ENCODE measurements at places on chromosomes 6 and 20.

DNA sequence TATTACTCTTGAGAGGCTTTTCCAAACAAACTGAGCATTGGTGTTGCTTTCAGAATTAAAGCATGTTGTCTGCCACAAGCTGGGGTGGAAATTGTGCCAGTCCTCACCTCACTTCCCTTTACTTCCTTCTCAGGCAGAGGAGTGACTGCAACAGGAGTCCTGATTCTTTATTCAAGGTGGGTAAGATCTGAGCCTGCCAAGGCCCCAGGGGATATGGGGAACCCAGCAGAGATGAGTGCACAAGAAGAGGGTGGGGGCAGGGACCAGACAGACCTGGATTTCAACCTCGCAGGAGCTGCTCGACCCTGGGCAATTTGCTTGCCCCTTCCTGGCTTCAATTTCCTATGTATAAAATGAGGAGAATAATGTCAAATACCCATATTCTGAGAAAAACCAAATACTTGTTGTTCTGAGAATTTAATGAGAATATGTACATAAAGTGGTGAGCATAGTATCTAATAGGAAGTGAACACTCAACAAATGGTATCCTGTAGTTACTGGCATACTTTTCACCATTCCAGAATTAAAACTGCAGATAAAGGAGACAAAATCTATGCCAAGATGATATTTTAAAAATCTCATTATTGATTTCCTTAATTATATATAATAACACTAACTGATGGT lies 17.8 kb downstream of the MAN1A1 start:
- no peak for DNase-seq

DNA sequence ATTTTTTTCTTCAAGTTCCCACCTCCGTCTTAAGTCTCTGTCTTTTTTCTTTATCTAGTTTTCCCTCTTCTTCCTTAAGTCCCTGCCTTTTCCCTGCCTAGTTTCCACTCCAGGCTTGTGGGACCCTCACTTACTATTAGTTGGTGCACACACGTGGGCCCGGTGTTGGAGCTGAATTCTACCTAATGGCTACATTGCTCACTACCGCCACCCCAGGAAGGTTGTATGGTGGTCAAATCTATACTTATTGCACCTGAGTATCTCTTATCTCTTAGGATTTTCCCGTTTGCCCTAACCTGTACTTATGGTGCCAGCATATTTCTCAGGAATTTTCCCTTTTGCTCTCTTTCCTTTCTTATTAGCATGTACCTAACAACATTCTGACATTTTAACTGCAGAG lies 692.8 kb downstream of the EPM2A start:
- no peak for DNase-seq

DNA sequence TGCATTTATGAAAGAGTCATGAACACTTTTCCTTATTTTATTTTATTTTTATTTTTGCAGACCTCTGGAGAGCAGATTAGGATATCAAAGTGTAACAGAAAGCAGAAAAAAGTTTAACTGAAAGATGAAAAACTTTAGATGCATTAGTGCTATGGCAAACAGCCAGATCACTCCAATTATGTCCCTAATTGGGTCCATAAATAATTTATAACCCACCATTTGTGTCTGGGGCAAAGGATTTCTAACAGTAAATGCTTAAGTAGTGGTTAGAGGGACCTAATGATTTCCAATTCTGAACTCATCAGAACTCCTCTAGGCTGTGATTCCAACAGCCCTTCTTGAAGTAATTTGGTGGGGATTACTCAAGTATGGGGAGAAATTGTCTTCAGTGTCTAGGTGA lies 93.7 kb upstream of the PROKR2 start:
- DNase-seq, result no peak

- no peak for DNase-seq
Measured at GRCh38 chr6:167576050-167576741, 250.5 kb upstream of the AFDN start.

DNA sequence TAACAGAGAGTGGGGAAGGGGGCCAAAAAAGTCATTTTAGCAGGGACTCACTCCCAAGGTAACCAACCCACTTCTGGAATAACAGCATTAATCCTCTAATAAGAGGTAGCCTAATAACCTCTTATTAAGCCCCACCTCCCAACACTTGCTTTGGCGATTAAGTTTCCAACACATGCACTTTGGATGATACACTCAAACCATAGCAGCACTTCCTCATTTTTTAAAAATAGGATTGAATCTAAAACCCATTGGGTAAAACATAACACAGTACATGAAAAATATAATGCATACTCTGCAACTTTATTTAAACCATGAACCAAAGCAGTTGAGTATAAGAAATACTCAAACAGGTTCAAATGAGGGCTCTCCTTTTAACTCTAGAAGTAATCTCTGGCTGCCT lies 318.3 kb downstream of the HACE1 start:
- DNase-seq, result no peak

DNA sequence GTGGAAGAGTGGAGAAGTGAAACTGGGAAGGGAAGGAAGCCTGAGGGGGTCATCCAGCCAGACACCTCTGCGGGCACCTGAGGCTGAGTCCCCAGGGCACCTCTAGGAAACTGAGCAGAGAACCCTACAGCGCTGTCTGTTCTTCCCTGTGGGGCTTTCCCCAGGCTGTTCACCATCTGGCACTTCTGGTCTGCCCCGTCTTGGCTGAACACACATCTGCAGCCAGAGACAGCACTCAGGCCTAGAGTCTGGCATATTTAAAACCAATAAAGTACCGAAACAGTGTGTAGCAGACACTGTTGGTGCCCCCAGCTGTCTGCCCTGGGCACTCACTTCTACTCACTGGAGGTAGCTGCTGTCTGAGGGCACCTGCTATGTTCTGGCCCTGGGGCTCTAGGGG lies 9.4 kb upstream of the ARFGEF2 start:
- DNase-seq, result no peak

GRCh38 chr6:130671119-130671518 lies 156.1 kb upstream of the SMLR1 start:
- DNase-seq, result no peak

DNA sequence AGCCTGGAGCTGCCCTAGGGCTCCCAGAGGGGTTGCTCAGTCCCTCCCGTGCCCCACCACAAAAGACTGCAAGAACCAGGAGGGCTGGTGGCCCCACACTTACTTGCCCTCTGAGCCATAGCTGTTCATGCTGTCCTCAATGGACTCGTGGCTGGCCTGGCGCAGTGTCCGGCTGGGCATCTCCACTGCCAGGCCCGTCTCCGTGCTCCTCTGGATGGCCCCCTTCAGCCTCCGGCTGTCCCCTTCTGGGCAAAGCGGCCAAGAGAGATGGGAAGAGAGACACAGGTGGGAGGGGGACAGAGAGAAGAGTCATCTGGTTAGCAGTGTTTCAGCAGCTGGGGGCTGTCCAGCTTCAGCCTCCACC lies 25.5 kb downstream of the KCNK15 start:
- DNase-seq, result no peak

DNA sequence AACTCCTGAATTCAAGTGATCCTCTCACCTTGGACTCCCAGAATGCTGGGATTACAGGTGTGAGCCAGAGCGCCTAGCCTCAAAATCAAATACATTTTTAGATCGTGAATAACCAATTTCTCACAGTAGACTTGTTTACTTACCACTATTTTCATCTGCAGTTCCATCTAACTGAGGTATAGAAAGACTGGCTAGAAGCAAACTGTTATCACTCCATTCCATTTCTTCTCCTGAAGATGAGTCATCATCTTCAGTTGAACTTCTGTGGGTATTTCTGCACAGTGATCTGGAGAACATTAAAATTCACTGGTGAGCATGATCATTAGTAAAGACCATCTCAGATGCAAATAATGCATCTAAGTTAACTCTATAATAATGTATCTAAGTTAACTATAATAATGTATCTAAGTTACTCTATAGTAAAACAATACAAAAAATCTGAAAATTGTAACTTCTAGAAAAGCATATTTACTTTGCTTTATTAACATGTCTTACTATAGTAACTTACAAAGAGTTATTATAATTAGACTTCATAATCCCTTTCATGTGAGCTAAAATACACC lies 105.4 kb downstream of the REV3L start:
- DNase-seq, result no peak

DNA sequence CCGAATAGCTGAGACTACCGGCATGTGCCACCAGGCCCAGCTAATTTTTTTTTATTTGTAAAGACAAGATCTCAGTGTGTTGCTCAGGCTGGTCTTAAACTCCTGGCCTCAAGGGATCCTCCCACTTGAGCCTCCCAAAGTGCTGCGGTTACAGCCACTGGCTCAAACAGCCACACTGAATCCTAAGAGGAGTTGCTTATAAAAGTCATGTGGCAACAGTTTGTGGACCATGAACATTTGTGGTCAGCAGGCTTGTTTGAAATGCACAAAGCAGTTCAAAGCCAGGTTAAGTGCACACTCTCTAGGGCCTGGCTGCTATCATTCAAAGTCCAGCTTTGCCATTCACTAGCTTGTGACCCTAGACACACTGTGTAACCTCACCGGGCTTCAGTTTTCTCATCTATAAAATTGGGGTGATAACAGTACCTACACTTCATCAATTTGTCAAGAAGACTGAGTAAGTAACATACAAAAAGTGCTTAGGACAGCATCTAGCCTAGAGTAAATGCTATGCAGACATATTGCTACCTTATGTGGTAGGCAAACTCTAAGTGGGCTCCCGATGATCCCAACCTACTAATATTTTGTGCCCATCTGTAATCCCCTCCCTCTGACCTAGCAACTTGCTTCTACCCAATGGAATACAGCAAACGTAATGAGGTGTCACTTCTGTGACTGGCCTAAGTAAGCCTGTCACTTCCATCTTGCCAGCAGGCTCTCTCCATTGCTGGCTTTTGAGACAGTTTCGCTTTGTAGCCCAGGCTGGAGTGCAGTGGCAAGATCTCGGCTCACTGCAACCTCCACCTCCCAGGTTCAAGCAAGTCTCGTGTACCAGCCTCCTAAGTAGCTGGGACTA lies 122.9 kb downstream of the ZMYND8 start:
- no peak for DNase-seq

DNA sequence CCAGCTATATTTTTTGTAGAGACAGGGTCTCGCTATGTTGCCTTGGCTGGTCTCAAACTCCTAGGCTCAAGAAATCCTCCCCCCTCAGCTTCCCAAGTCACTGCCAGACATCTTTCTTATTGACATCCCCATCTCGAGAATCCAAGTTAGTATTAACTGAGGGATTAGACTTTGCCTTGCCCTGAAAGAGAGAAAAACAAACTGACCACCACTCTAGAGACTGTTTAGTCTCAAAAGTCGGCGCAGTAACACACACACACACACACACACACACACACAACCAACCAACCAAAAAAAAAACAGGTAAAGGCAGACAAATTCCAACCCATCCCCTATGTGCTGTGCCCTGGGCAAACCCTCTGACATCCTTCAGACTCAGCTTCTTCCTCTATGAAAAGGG lies 27.2 kb upstream of the PNPLA1 start:
- no peak for DNase-seq

DNA sequence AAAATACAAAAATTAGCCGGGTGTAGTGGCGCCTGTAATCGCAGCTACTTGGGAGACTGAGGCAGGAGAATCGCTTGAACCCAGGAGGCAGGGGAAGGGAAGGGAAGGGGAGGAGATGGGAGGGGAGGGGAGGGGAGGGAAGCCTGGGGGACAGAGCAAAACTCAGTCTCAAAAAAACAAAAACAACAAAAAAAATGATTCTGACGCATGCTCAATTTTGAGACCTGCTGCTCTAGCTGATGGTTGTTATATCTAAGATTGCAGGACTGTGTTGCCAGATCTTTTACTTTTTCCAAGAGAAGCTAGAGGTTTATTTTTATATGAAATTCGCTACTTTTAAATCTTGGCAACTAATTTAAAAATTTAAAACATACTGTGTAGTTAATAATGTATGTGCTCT lies 2.4 kb upstream of the WFDC2 start:
- DNase-seq, result no peak

DNA sequence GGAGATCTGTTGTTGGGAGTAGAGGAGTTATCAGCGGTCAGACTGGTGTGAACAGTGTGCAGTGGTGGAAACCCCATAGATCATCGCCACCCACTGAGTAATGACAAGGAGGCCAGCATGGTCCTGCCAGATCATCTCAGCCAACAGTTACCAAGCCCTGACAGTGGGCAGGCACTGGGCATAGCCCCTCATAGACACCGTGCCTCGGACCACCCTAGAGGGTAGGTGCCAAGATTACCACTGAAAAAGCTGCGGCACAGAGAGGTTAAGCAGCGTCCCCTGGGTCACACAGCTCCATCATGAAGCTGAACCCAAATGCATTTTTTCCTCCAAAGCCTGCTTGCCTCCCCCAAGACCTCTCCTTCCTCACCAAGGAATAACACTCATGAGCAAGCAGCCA lies 21.5 kb upstream of the BMP7 start:
- no peak for DNase-seq

DNA sequence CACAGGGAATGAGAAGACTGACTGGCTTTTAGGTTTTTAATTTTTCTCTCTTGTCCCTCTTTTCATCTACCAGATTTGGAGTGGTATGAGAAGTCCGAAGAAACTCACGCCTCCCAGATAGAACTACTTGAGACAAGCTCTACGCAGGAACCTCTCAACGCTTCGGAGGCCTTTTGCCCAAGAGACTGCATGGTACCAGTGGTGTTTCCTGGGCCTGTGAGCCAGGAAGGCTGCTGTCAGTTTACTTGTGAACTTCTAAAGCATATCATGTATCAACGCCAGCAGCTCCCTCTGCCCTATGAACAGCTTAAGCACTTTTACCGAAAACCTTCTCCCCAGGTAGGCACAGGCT lies 644 bp downstream of the MAD2L1BP start:
- DNase-seq, result no peak

- no peak for DNase-seq
Measured at GRCh38 chr6:108157981-108158525, 7.8 kb upstream of the NR2E1 start.

- DNase-seq, result no peak
Measured at GRCh38 chr6:44043479-44044153, 83.6 kb downstream of the MRPL14 start.

DNA sequence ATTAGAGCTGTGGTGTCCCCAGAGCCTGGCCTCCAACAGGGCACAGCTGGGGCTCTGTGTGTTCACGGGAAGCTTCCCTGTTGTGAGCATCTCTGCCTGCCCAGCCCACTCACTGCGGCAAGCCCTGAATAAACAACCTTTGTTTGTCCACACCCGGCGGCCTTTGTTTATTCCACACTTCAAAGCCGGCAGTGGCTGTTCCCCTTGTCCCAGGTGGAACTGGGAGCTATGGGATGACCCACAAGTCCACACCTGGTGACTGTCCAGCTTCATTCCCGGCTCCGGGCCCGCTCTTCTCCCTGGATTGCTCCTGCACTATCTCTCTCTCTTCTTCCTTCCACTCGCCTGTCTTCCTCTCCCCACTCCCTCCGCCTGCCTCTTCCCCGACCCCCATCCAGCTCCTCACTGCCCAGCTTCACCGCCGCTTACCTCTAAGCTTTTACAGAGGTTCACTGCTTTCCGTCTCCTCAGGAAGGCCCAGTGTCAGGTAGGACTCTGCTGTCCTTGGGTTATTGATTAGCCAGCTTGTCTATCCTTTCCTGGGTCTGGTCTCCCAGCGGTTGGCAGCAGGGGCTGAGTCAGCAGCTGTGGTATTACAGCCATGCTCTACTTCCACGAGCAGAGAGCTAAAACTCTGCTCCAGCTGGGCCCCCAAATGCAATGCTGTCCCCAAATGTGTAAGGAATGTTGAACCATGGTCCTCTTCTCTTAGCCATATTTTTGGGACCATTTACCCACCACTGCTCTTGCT lies 17.8 kb downstream of the DACT2 start:
- no peak for DNase-seq
